Fibroblast of pulmonary artery (primary cell): ENCODE measurements at places on chromosomes 2 and 18.

DNA sequence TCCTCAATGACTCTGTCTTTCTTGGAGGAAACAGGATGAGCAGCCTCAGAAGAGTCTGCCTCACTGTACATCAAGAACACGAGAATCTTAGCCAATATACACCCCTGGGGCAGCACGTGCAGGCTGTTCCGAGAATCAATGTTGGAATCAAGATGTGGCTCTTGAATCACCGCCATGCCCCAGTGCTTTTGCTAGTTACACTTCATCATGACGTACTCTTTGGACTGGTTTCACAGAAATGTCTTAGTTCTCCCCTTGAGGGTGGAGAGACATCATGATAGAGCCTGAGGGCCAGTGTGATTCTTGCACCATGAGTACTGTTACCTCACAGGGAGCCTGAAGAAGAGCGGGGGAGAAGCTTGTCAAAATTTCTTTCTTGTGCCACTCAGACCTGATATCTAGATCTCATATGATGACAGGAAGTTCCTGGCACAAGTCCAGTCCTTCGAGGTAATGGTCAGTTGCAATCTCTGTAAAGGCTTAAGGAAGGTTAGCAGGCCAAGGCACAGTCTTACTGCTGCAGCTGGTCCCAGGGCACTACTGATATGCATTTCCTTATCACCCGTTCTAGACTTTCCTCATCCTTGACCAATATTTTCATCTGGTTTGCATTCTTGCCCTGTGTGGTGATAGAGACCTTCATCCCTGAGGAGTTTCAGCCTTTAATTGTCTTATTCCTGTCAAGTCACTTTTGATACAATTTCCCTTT, 28.2 kb upstream of the STAT4 start:
- DNase-seq = peak; percentile 90

DNA sequence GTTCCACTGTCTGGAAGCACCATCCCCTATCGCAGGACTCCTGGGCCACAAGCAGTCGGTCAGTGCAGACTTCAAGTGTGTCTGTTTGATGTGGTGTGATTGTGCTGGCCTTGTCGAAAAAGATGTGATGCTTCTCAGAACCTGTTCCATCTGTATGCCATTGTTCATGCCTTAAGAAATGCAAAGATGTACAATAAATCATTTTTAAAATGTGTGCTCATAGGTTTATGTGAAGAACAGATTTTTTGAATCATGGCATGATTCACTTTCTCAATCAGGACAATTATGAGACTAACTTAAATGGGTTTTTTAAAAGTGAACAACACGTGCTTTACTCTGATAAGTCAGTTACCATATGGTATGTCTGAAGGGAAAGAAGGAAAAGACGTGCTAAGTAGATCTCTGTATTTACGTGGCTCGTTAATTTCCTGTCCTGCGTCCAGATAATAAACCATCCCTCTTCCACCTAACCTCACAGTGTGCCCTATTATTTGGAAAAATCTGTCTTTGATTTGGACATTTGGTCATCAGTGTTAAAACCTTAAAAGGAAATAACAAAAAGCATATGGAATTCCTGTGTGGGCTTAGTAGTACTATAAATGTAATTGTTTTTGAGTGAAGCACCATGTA, 54.9 kb downstream of the PRKRA start:
- DNase-seq = no peak

DNA sequence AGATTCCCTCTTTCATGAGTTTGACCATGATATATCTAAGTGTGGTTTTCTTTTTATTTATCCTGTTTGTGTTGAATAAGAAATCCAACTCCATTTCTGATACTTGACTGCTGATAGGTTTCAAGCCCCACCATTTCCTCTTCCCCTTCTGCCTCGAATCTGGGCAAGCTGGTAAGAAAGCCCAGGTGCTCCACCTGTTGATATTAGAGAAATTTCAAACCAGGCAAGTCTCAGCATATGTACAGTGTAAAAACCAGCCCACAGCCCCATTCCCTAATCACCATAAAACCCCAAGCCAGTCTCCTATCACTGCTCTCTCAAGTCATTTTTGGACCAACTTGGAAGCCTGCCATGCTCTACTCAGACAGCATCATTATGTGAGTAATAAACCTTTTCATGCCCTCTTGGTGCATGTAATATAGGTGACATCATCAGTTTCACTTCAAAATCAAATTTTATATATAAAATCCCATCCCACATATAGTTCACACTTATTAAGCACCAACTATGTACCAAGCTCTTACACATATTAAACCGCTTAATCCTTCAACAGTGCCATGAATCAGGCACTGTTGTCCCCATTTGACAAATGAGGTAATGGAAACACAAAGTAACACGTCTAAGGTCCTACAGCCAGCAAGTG, 46.6 kb downstream of the SMAD2 start:
- peak; percentile 52 for DNase-seq

- peak; percentile 61 for DNase-seq
These were observed 725 bp downstream of the FBXO48 start for GRCh38 chr2:68466361-68466777.

DNA sequence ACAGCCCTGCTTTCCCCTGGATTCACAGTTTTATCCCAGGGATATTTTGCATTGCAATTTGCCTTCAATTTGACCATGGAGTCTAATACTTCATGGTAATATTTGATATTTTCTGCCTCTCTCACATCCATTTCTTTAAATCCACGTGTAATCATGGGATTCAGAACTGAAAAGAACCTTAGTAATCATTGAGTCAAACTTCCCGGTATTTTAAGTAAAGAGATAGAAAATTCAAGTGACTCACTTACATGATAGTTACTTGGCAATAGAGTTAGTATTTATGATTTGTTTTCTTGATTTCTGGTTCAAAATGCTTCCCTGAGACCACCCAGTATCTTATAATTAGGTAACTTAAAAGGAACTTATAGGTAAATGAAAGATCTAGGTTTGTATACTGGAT, 33.7 kb upstream of the CDC42EP3 start:
- DNase-seq = no peak

DNA sequence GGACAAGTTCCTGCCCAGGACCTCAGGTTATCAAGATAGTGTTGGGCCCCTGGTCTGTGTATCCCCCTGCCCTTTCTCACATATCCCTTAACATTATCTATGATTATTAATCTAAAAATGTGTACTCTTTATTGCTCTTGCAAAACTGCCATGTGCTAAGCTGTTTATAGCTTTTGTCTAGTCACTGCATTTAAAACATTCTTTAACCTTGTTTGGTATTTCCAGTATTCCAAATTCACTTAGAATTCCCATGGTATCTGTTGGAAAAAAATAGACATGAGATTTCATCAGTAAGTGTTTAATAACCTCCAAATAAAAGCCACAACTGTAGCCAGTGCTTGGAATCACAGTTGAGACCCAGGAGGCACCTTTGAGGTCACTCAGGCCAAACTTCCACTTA, 16.2 kb upstream of the GLS start:
- DNase-seq = peak; percentile 49

DNA sequence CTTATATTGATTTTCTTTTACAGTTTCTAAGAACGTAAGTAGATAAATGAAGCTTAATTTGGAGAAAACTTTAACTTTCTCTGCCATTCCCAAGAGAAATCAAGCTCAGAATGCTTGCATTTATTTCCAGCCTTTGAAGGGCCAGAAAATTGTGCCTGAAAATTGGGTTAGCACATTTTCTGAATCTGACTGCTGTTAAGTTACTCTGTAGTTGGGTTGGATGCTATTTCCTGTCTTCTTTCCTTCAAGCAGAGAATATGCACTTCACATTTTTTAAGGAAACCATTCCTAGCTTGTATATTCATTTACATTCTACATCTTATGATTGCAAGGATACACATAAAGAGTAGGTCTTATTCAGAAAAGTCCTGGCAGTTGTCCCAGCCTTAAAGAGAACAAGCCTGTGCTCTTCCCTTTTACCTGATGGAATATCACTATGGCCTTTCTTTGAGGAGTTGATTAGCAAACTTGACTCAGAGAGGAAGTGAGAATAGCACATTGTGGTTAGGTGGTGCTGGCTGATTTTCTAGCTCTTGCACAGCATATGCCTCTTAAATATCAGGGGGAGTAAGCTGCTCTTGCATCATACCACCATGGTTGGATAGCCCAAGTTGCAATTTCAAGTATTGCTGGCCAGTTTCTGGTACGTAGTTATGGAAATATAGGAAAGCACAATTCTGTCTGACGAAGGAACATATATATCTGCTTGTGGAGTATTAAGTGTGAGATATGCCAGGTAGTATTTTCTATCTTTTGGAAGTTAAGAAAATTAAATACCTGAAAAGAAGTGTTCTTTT, 133.7 kb downstream of the COMMD1 start:
- DNase-seq = peak; percentile 84

- no peak for DNase-seq
These were observed 86.6 kb downstream of the DTNB start for GRCh38 chr2:25586726-25587144.

DNA sequence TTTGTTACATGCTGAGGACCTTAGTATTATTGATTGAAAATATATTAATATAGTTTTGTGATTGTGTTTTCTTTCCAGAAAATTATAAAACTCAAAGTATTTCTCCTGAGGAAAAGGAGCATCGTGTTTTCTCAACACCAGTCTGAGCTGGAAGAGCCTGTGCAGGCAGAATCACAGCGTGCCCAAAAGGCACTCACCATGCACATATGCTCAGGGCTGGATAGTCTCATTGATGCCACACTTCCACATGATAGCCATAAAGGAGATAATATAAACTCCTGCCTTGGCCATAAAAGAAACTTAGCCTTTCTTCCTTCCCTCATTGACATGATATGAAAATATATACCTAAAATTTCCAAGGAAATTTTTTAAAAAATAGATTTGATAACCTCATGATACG, 4.0 kb downstream of the PDE1A start:
- no peak for DNase-seq

DNA sequence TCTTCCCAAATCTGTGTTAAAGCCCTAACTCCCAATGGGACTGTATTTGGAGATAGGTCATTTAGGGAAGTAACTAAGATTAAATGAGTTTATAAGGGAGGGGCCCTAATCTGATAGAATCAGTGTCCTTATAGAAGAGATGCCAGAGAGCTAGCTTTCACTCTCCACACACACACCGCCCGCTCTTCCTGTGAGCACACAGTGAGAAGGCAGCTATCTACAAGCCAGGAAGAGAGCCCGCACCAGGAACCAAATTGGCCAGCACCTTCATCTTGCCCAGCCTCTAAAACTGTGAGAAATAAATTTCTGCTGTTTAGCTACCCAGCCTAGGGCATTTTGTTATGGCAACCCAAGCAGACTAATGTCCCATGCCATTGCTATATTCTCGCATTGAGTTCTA, 125.2 kb downstream of the RTN4 start:
- DNase-seq = no peak

- no peak for DNase-seq
These were observed 557.9 kb downstream of the TNS1 start for GRCh38 chr2:217444932-217445331.

DNA sequence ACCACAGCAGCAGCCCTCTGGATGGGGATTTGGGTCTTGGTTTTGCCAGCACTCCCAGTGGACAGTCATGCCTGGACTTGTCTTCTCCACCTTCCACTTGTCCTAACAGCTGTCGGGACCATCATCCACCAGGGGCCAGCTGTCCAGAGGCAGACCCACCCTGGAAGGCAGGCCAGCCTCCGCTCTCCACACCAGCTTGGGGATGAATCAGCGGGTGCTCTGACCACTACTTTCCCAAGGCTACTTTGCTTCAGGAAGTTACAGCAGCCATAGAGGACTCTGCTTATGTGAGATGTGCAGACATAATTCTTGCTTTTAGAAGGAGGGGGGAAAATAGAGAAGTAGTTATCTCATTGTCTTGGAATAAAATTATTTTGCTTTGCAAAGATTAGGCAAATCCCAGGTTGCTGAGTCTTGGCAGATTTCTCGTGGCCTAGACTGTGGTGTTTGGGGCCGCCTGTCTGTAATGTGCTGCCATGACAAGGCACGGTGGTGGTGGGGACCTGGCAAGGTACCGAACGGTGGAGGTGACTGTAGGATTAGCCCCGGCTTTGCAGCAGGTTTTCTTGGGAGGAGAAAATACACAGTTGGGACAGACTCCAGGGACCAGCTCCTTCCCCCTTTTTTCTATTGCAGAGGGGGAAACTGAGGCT, 148.7 kb downstream of the AGAP1 start:
- peak; percentile 61 for DNase-seq

DNA sequence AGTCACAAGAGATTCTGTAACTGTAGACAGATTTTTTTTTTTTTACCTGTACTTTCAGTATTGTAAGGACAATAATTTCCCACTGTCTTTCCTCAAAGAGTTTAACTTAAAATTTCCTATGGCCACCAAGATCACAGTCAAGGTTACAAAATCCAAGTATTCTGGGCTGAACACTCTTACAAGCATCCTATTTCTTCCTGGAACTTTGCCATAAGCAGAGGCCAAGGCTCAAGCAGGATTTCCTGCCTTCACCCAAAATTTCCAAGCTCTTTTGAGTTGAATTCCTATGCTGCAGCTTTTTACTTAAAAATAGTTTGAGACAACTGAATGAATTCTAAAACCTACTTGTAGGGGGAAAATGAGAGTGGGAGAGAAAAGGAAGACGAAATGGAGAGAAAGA, 299.4 kb downstream of the ZNF516 start:
- DNase-seq = no peak

DNA sequence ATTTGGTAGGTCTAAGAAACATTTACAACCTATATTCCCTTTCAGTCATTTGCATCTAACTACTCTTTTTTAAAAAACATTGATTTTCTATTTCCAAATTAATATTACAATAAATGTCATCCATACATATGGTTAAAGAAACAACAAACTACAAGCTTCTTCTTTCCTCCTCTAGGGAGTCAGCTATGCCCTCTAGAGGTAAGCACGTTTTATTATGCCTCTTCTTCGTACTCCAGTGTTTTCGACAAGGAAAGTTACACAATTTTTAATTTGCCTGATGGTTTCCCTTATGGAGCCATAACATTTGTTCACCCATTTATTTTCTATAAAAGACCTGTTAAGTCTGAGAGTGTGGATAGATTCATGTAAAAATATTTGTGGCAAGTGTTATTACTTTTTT, 183.4 kb upstream of the CDH7 start:
- DNase-seq = peak; percentile 0

- peak; percentile 19 for DNase-seq
These were observed 16.7 kb downstream of the IL1F10 start for GRCh38 chr2:113084249-113085000.

GRCh38 chr2:217790195-217790594, 212.6 kb downstream of the TNS1 start:
- DNase-seq = no peak

DNA sequence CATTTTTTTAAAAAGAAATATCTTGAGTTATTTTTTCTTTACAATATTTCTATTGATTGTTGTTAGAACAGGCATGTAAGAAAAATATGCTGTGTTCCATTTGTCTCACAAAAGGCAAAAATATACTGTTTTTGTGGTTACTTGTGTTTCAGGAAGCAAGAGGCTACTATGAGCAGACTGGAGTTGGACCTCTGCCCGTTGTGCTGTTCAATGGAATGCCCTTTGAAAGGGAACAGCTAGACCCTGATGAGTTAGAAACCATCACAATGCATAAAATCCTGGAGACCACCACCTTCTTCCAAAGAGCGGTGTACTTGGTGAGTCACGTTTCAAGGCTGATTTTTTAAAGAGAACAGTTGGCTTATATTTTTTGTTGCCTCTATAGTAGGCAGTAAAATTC, 54.7 kb downstream of the UGGT1 start:
- DNase-seq = peak; percentile 35
